ENCODE measurements at places on chromosomes 1 and 21.
A peak's percentile ranks its signal among the peaks of the same experiment; 100 is the strongest.

DNA sequence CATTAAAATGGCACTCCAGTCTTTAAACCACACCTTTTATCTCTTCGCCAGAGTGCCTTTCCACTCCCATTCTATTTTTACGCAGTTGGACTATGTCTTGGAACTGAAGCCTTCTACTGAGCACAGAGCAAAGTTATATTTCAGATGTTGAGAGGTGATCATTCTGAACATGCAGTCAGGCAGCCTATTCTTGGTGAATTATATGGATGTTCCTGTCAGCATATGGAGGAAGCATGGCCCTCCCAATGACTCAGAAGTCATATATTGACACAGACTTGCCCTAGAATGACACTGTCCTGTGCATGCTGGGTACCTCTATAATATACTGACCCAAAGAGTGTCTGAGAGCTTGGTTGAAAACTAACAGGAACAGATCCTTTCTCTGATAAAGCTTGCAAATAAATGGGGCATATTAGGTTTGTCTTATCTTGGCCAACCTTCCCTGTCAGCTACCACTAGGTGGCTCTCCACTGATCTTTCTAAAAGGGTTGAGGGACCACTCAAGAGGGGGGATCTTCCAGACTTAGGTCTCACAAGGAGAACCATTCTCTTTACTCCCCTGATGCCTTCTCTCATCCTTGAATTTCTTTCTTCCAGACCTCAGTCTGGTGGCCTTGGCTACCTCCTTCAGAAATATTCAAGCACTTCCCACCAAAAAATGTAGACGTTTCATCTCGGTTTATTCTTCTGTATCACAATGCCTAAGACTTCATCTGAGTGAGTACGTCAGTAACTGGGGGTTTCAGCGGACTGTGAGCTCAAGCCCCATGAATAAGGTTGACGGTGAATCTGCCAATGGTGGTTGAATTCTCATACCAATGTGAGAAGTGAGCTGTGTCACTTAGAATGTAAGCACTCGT lies 11.8 kb upstream of the ALG14 start:
- DNase-seq, result peak; percentile 73

- no peak for DNase-seq
Measured at GRCh38 chr1:11237356-11237755, 25.0 kb downstream of the MTOR start.

- no peak for DNase-seq
Measured at GRCh38 chr1:25735956-25736529, 64.0 kb upstream of the SELENON start.

- no peak for DNase-seq
Measured at GRCh38 chr1:39789571-39790110, 976 bp upstream of the BMP8B start.

DNA sequence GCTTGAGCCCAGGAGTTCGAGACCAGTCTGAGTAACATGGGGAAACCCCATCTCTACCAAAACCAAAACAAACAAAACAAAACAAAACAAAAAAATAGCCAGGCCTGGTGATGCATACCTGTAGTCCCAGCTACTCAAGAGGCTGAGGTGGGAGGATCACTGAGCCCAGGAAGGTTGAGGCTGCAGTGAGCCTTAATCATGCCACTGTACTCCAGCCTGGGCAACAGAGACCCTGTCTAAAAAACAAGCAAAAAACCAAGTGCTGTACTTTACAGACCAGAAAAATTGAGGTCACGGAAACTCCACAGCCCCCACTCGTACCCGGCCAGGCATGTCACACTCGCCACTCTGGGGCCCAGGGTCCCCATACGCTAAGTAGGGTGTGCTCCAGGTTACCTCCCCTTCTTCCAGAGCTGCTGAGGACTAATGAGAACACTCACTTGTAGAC lies 22.9 kb downstream of the ATP2B4 start:
- no peak for DNase-seq

- DNase-seq, result no peak
Measured at GRCh38 chr1:198068285-198068684, 88.5 kb upstream of the NEK7 start.

DNA sequence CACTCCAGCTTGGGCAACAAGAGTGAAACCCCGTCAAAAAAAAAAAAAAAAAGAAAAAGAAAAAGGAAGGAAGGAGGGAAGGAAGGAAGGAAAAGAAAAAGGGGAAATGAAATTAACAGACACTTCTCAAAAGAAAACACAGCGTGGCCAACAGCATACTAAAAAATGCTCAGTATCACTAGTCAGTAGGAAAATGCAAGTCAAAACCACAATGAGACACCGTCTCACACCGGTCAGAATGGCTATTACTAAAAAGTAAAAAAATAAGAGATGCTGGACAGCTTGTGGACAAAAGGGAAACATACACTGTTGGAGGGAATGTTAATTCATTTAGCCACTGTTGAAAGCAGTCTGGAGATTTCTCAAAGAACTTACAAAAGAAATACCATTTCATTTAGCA lies 369.5 kb upstream of the BRINP3 start:
- DNase-seq, result no peak

- peak; percentile 83 for DNase-seq
Measured at GRCh38 chr1:89804642-89805237, 16.1 kb upstream of the LRRC8D start.

DNA sequence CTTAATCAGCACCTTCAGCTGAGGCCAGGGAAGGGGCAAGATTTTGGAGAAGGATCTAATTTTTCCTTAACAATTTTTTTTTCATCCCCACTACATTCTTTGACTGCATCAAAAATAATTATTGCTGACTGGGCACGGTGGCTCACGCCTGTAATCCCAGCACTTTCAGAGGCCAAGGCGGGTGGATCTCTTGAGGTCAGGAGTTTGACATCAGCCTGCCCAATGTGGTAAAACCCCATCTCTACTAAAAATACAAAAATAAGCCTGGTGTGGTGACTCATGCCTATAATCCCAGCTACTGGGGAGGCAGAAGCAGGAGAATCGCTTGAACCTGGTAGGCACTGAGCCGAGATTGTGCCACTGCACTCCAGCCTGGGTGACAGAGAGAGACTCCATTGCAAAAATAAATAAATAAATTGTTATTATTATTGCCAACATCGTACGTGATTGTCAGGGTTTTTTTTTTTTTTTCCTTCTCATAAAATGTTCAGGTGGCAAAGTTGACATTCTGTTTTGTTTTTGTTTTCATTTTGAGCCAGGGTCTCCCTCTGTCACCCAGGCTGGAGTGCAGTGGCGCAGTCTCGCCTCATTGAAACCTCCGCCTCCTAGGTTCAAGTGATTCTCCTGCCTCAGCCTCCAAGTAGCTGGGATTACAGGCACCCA lies 37.3 kb upstream of the MORC3 start:
- no peak for DNase-seq

- DNase-seq, result no peak
Measured at GRCh38 chr21:15644489-15644888, 85.3 kb upstream of the USP25 start.

DNA sequence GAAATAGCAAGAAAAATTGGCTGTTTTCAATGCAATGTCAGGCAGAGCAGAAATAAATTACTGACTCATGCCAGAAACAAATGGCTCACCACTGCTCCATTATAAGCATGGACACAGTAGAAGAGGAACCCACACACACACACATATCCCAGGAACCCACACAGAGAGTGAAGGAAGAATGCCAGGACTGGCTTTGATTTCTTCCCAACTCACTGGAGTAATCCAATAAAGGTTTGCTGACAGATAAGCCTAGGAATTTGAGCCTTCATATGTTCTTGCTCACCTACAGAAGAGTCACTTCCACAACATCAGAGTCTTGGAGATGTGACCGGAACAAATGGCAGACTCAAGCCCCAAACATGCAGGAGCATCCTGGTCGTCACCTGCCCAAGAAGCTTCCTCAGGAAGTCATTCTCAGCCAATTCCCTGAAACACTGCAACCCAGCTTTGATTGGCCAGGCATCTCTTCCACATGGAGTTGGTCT lies 2.2 kb downstream of the SH3BP5L start:
- DNase-seq, result no peak

- DNase-seq, result no peak
Measured at GRCh38 chr1:172698224-172698623, 39.3 kb downstream of the FASLG start.

DNA sequence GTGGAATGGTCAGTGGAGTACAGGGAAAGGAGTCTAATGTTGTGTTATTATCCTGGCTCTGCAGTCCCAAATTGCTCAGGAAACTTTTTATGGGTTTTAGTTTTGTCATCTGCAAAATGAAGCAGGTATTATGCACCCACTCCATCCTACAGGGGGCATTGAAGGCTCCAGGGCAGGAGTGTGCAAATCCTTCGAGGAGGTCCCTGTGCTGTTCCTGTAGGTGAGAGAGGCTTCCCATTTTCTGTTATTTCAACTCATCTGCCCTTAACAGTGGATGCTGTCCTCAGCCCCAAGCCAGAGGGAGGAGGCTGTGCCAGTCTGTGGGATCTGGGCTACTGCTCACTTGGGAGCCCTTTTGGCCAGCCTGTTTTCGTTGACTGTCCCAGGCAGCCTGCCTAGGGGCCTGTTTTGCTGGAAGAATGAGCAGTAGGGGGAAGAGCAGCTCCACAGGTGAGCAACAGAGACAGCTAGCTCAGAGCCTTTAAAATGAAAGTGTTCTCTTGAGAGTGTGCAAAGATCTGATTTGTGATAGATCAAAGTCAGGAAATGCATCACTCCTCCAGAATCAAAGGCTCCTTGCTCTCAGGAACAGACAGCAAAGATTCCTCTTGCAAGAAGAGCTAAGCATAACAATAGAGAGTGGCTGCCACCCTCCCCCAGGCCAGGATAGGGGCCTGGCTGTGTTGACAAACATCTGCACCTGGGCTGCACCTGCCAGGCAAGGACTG lies 317.6 kb upstream of the PROX1 start:
- DNase-seq, result no peak

DNA sequence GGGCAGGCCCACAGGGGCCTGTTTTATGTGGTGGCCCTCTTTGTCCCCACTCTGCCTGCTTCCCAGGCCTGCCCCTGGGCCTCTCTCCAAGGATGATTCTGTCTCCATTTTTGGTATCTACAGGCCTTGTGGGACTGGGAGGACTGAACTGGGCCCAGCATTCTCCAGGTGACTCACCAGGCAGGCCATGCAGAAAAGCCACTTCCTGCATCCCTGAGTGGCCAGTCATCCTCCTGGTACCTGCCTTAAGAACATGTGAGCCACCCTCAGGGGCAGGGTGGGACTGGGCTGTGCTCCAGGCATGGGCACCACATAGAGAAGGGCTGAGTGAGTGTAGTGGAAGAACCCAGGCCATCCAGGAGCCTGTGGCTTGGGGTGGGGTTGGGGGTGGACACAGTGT lies 20.0 kb upstream of the BCAR3 start:
- no peak for DNase-seq

DNA sequence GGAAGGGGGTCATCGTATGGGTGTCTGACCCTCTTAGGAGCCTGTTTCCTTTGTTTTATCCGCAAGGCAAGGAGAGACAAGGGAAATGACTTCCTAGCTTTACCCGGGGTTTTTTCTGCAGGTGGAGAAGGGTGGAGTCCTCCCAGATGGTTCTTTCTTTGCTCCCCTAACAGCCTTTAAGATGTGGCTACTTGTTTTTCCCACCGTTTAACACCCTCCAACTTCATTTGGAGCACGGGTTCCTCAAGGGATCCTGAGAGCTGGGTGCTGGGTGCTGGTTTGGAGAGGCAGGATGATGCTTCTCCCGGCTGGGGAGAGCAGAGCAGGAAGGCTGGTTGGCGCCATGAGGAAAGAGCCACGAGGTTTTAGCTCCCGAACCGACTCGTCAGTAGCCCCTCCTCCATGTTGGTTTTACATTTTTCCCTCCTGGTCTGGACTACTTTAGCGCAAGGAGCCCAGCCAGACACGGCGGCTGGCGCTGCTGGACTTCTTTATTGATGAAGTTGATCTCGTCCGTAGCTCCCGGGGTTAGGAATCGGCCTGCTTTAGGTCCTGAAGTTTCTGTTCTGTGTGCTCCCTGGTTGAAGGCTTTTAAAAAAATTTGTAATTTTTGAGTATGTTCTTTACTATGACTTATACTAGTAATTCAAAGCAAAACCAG lies 1.4 kb downstream of the UCK2 start:
- peak; percentile 56 for DNase-seq

DNA sequence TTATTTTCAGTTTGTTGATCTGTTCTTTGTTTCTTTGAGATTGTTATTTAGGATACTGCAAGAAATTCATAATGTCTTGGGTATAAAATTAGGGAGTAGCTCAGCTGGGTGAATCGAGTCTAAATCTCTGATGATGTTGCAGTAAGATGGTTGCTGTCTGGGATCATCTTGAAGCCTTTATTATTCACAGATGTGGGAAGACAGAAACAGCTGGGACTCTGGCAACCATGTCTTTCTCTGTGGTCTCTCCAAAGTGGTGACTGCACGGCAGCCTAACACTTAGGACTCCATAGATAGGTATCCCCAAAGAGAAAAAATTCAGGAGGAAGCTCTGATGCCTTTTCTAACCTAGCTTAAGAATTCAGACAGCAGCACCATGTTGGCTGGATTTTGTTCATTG lies 52.7 kb downstream of the RAP1A start:
- no peak for DNase-seq

- DNase-seq, result no peak
Measured at GRCh38 chr21:44846224-44846484, 27.3 kb downstream of the PTTG1IP start.

DNA sequence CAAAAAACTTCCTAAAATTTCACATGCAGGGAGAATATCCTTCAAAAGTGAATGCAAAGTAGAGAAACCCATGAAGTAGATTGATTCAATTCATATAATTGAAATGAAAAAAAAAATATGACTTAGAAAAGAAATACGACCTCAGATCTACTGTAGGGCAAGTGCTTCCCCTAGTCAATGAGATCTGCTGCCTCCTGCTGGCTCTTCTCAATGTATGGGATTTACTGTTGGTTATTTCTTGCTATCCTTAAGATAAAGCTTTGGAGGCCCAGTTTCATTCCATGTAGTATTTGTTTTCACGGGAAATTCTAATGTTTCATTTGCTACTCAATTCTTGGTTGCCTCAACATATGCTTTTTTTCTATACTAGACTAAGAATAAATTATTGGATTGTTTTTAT lies 46.2 kb downstream of the ZNF648 start:
- peak; percentile 25 for DNase-seq

- DNase-seq, result no peak
Measured at GRCh38 chr1:203425663-203425975, 50.0 kb upstream of the PRELP start.

GRCh38 chr1:60904099-60904851 lies 178.1 kb upstream of the NFIA start:
- DNase-seq, result no peak

- DNase-seq, result no peak
Measured at GRCh38 chr1:107547363-107548155, 406.7 kb downstream of the NTNG1 start.

GRCh38 chr1:154593390-154593789 lies 14.6 kb downstream of the ADAR start:
- no peak for DNase-seq

DNA sequence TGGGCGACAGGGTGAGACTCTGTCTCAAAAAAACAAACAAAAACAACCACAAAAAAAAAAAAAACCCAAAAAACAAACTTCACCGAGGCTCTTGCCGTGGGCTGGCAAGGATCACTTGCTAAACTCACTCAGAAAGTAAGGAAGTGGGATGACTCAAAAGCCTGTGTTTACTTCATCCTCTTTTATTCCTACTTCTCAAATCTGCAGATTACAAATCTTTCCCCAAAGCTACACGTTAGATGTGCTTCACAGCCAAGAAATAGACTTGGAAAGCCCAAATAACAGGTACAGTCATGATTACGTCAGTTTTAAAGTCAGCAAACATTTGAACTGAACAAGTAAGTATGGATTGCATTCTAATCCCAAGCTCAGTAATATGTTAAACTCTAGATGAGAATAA lies 359.3 kb downstream of the ADGRL2 start:
- no peak for DNase-seq

Measured in GM20000 (cell line).